ENCODE measurements at places on chromosomes 13 and 19. TPM values are rescaled to one million over a fixed set of nuclear protein-coding genes. Genes with fewer than 3 reads are reported as not detected.

DNA sequence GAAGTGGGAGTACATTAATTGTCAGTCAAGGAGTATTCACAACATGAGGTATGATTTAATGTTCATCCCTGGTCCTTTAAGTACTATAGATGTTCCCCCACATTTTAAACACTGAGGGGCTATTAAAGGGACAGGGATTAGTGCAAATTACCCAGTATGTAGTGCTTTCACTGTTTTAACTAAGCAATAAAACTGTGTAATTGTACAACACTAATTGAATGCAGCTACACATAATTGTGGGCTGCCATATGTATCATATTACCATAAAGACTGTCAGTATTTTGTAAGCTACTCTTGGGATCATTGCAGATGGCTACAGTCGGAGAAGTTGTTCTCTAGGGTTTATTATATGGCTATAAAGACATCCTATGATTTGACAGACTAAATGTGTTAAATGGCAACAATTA, 316.6 kb downstream of the DCLK1 start:
- no peak overlapping the region for H3K27ac ChIP-seq
- no peak overlapping the region for H3K4me3 ChIP-seq
- no peaks in the 10 kb centered on the region for H3K36me3 ChIP-seq

DNA sequence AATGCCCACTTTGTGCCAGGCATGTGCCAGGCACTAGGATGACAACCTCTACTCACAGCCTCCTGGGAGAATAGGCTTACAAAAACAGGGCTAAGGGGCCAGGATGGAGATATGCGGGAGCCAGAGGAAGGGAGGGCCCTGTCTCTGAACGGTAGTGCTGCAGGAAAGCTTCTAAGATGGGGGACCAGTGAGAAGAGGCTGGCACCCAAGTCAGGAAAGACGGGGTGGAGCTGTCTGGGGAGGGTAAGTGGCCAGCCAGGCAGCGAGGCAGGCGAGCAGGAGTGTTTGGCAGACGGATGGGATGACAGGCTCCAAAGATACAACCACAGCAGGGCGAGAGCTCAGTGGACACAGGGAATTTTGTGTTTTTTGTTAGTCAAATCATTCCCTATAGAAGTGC, 44.7 kb upstream of the GPI start:
- peaks cover 13% of the 10 kb centered on the region for H3K4me1 ChIP-seq
- no peaks in the 10 kb centered on the region for H3K36me3 ChIP-seq
- H3K4me3 ChIP-seq: no peak overlapping the region
- H3K27me3 ChIP-seq: no peaks in the 10 kb centered on the region

- no peak overlapping the region for H3K27ac ChIP-seq
- no peaks in the 10 kb centered on the region for H3K36me3 ChIP-seq
- no peak overlapping the region for H3K4me3 ChIP-seq
- no peaks in the 10 kb centered on the region for H3K27me3 ChIP-seq
- no peaks in the 10 kb centered on the region for H3K4me1 ChIP-seq
- DNase-seq: peak; percentile 62
These were observed 42.0 kb upstream of the NFIC start for GRCh38 chr19:3324405-3324856.

- peaks cover 9% of the 10 kb centered on the region for H3K4me1 ChIP-seq
- H3K27me3 ChIP-seq: peaks cover 39% of the 10 kb centered on the region
- DNase-seq: peak; percentile 43
- H3K27ac ChIP-seq: no peak overlapping the region
- H3K36me3 ChIP-seq: no peaks in the 10 kb centered on the region
These were observed 559 bp upstream of the SSBP4 start for GRCh38 chr19:18418483-18419194.

- no peaks in the 10 kb centered on the region for H3K4me1 ChIP-seq
- no peaks in the 10 kb centered on the region for H3K27me3 ChIP-seq
- no peak for DNase-seq
- H3K4me3 ChIP-seq: no peak overlapping the region
- H3K27ac ChIP-seq: no peak overlapping the region
- H3K36me3 ChIP-seq: no peaks in the 10 kb centered on the region
These were observed 167.2 kb upstream of the SERP2 start for GRCh38 chr13:44206434-44206833.

- DNase-seq: no peak
- H3K36me3 ChIP-seq: no peaks in the 10 kb centered on the region
- H3K4me1 ChIP-seq: peaks cover 82% of the 10 kb centered on the region
- no peak overlapping the region for H3K4me3 ChIP-seq
These were observed 50.0 kb downstream of the BRD4 start for GRCh38 chr19:15282311-15282705.

DNA sequence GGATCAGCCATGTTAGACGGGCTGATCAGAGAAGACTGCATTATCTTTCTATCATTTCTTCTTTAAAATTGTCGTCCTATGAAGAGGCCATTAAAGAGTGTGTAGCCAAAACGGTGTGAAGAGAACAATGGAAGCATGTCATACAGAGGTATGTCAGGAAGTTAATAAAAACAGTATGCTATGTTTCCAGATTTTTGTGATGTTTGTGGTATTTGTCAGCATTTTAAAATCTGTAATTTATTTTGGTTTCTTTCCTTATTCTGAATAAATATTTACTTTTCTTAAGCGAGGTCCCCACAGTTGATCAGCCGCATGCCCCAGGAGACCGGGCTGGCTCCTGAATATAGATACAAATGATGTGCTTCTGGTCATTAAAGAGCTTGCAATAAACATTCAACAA, 142.9 kb upstream of the SERP2 start:
- DNase-seq: no peak
- H3K27me3 ChIP-seq: no peaks in the 10 kb centered on the region
- no peak overlapping the region for H3K27ac ChIP-seq
- H3K36me3 ChIP-seq: no peaks in the 10 kb centered on the region
- H3K4me1 ChIP-seq: no peaks in the 10 kb centered on the region

GRCh38 chr19:14674764-14675163, at the start of gene ADGRE3:
Gene ADGRE3, minus strand, starts transcription at chr19:14674844. Its CDS starts 74 bp downstream, at chr19:14674770.
- no peak within 1 kb of the TSS for H3K4me3 ChIP-seq
- H3K4me1 ChIP-seq: no peaks in the 10 kb centered on the region
- H3K27ac ChIP-seq: no peak within 1 kb of the TSS
- no peaks in the 10 kb centered on the region for H3K36me3 ChIP-seq
- no peaks in the 10 kb centered on the region for H3K27me3 ChIP-seq

- H3K4me1 ChIP-seq: peaks cover 9% of the 10 kb centered on the region
- no peak for DNase-seq
- H3K36me3 ChIP-seq: no peaks in the 10 kb centered on the region
- no peak overlapping the region for H3K4me3 ChIP-seq
- H3K27me3 ChIP-seq: no peaks in the 10 kb centered on the region
These were observed 9.8 kb upstream of the FRY start for GRCh38 chr13:32021785-32022184.

DNA sequence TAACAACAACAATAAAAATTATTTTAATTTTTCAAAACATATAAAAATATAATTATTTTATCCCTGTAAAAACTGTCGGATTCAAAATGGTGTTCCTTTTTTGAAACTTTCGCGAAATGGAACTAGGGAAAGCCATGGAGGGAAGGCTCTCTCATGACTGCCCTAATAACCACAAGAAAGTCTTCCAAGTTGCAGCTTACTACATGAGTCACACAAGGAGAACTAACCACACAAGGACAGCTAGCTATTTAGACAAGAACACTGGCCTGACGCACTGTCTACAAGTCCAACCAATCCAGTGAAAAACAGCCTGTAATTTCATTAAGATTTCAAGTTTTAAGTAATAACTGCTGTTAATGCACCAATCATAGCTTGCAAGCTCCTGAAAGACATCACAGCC, 319.2 kb upstream of the PCDH9 start:
- DNase-seq: no peak
- H3K4me3 ChIP-seq: no peak overlapping the region
- H3K36me3 ChIP-seq: no peaks in the 10 kb centered on the region
- no peaks in the 10 kb centered on the region for H3K27me3 ChIP-seq

DNA sequence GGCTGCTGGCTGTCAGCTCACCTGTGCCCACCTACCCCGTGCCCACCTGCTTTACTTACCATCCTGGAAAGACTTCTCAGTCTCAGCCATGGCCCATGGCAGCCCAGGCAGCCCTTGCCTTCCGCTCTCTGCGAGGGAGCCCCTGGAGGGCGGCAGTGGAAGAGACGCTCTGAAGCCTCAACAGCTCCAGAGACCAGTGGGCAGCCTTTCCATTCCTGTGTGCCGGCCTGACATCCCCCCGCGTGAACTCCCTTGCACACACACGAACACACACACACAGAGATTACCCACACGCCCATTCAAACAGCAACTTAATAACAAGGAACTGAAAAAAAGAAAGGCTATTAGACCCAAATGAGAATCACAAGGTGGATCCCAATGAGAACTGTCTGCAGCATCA, 14.2 kb upstream of the RASA3 start:
- H3K4me3 ChIP-seq: no peak overlapping the region
- no peaks in the 10 kb centered on the region for H3K4me1 ChIP-seq
- H3K27ac ChIP-seq: no peak overlapping the region
- H3K27me3 ChIP-seq: no peaks in the 10 kb centered on the region
- H3K36me3 ChIP-seq: no peaks in the 10 kb centered on the region
- peak; percentile 62 for DNase-seq

IGFL2 gene
- total RNA-seq: not detected

RASAL3 gene
- total RNA-seq: 1.9 TPM

ICAM5 gene
- 2.7 TPM for total RNA-seq

TEX101 gene
- total RNA-seq: not detected

C13orf46 gene
- 1.5 TPM for total RNA-seq

ECSIT gene
- 61.1 TPM for total RNA-seq

ZNF99 gene
- 0.03 TPM for total RNA-seq
